ENCODE measurements at places on chromosomes 6 and 20. TPM values are rescaled to one million over a fixed set of nuclear protein-coding genes. Genes with fewer than 3 reads are reported as not detected.

Gene HLA-DPB1
- total RNA-seq, result 56.5 TPM

Gene PRDM13
- not detected for total RNA-seq

Gene CTAGE9
- not detected for total RNA-seq

Gene PTGIS
- total RNA-seq, result 61.3 TPM

Gene MLN
- not detected for total RNA-seq

Gene CCM2L
- total RNA-seq, result 13.8 TPM

Gene EPHA7
- total RNA-seq, result 0.60 TPM

Gene IFT52
- total RNA-seq, result 18.0 TPM

Gene SLC25A27
- 57.8 TPM for total RNA-seq

Gene LY6G6D
- not detected for total RNA-seq

Gene NRSN1
- total RNA-seq, result not detected

Gene NKX2-2
- total RNA-seq, result not detected

Gene SPATS1
- total RNA-seq, result not detected

Gene NECAB3
- total RNA-seq, result 103 TPM

Gene OXT
- total RNA-seq, result not detected

Gene SLA2
- not detected for total RNA-seq

Gene MUCL3
- total RNA-seq, result not detected

Gene LZTS3
- 10.9 TPM for total RNA-seq

Gene COX7A2
- 214 TPM for total RNA-seq

Gene TTLL9
- total RNA-seq, result 2.8 TPM

Gene GJA10
- total RNA-seq, result not detected

Gene WFDC12
- not detected for total RNA-seq

Gene SCUBE3
- total RNA-seq, result 0.30 TPM

Gene SPEF1
- total RNA-seq, result not detected

Gene CST5
- total RNA-seq, result not detected

Gene GPR6
- total RNA-seq, result not detected

Gene MEI4
- total RNA-seq, result 0.21 TPM

Gene E2F1
- total RNA-seq, result 1.3 TPM

Gene SLC29A1
- 51.4 TPM for total RNA-seq

Gene COL12A1
- 251 TPM for total RNA-seq

Gene L3MBTL1
- total RNA-seq, result 29.3 TPM

Gene TRIM39
- 8.1 TPM for total RNA-seq
